ENCODE measurements at places on chromosomes 5 and 9. TPM values are rescaled to one million over a fixed set of nuclear protein-coding genes. Genes with fewer than 3 reads are reported as not detected.

Gene TTLL11
- 6.7 TPM for total RNA-seq

- DNase-seq, result no peak
Observed at GRCh38 chr9:117258184-117258866, 156.5 kb downstream of the ASTN2 start.

- DNase-seq, result no peak
Observed at GRCh38 chr5:131619102-131619501, 15.9 kb downstream of the RAPGEF6 start.

GRCh38 chr5:94908889-94909480 is 290.5 kb downstream of the SLF1 start:
- DNase-seq, result no peak

- peak; percentile 40 for DNase-seq
Observed at GRCh38 chr5:129459777-129460671, at the start of gene ADAMTS19. TSS of gene ADAMTS19 (plus strand) at chr5:129460298. CDS start at chr5:129460392, 94 bp downstream.

GRCh38 chr5:1155191-1156032 is 43.5 kb upstream of the SLC12A7 start:
- DNase-seq, result no peak

DNA sequence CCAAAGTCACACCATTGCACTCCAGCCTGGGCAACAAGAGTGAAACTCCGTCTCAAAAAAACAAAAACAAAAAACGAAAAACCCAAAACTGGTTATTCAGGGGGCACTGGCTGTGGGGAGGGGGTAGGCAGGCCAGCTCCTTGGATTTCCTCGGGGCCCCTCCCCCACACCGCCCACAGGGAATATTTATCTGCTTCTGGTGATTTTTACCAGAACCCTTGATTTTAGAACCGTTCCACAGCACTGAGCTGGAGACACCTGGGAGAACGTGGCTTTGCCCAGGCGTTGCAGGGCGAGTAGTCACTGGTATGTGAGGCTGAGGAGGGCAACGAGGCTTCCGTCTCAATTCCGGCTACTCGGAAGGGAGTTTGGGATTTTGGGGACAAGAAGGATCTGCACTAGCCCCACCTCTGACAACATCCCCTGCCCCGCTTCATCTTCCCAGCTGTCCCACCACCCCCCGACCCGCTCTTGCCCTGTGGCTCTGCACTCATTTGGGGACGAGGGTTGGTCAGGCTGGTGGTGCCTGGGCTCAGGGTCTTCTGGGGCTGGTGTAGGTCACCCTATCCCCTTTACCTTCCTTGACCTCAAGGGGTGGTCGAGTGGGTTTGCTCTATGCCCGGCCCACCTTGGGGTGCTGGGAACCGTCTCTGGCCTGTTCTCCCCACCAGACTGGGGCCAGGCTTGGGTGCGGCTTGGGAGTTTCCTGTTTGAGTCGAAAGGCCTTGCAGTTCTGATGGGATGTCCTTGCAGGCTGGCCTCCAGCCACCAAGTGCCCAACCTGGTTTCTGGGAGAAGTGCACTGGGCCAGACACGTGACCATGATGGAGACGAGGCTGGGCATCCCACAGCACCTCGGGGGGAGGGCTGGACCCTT is 3.5 kb downstream of the AHRR start:
- DNase-seq, result no peak

DNA sequence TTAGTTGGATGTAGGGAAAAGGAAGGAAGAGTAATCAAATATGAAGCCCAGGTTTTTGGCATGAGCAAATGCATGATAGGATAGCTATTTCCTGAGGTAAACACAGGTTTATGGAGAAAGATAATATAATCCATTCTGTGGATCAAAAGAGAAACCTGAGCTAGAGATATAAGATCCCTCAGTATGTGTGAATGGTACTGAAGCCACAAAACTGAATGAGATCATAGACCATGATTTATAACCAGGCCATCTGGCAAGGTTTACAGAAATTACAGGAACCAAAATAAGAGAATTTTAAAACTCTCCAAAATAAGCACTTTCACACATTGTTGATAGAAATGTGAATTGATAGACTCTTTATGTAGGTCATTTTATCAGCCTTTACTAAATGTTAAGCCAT is 28.7 kb upstream of the ECM2 start:
- DNase-seq, result peak; percentile 9

Gene MEF2C
- 125 TPM for total RNA-seq

DNA sequence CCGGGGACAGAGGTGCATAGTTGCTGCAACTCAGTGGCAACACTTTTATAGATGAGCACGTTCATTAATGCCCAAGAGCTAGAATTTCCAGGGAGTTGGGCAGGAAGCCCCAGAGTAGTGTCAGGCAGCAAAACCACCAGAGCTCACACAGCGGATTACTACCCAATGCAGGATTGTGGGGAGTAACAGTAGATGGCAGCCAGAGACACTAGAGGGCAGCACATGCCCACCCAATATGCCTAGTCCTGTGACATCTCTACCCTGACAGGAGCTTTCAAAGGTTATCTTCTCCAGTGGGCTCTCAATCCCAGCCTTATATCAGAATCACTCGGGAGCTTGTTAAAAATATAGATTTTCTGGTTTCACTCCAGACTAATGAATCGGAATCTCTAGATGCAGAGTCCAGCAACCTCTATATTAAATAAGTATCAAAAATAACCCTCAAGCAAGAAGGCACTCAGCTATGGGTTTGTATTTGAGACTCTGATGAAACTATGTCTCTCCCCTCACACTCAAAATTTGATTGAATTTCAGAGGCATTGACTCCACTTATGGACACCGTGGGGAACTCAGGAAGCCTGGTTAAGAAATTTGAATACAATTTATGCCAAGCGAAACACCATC is 58.4 kb upstream of the PHF24 start:
- peak; percentile 56 for DNase-seq

GRCh38 chr9:95071925-95072324 is 245.6 kb downstream of the FANCC start:
- DNase-seq, result no peak

GRCh38 chr5:15290953-15291352 is 209.0 kb upstream of the FBXL7 start:
- no peak for DNase-seq

GRCh38 chr5:135212361-135213026 is 178.5 kb upstream of the PITX1 start:
- DNase-seq, result no peak

Gene SLC12A7
- total RNA-seq, result 13.7 TPM

- no peak for DNase-seq
Observed at GRCh38 chr5:115857057-115857479, 15.3 kb downstream of the AP3S1 start.

Gene PCDHB8
- 0.49 TPM for total RNA-seq

Gene PFN3
- total RNA-seq, result not detected

Gene KCNMB1
- total RNA-seq, result 0.20 TPM

Data from skin of body (tissue), 3 donors.